IPS-NIHi11 (cell line): ENCODE measurements at places on chromosomes 11 and 22.
A peak's percentile ranks its signal among the peaks of the same experiment; 100 is the strongest.

- no peak for DNase-seq
Measured at GRCh38 chr11:57979532-57980079, 44.1 kb upstream of the OR9Q1 start.

GRCh38 chr22:48757985-48758561, 1069.6 kb downstream of the BRD1 start:
- DNase-seq = no peak

DNA sequence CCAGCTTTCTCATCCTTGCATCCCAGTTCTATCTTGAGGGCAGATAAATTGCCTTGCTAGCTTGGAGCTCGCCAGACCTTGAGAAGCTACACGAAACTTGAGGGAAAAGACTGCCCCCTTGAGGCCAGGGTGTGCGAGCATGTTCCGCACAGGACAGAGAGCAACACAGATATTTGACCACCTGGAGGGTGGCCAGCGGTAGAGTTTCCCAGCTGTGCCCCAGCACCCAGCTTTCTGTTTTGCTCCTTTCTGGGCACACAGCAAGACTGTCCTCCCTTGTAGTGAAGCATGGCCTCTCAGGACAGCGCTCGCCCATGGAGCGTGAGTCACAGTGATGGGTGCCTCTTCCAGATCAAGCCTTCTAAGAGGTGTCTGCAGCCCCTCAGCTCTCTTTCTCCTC, 23.5 kb downstream of the SPATA19 start:
- peak; percentile 88 for DNase-seq

DNA sequence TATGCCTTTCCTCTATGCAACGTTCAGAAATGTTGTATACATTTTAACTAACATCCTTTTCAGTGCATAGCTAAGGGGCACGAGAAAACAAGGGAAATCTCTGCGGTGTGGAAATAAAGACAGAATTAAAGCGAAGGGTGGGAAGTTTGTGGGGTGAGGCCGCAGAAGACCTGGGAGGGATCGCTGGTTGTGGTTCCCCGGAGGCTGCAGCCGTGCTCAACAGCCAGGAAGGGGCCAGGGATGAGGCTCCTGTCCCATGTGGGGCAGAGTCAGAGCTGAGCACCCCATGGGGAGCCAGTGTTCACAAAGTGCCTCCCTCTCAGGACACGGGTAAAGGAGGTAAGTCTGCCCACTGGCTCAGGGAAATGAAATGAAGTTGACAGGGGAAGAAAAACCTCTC, 67.5 kb downstream of the MYEOV start:
- DNase-seq = peak; percentile 3

- DNase-seq = no peak
Measured at GRCh38 chr22:27223317-27224177, 566.2 kb downstream of the MIAT start.

- DNase-seq = no peak
Measured at GRCh38 chr11:67279589-67280340, 9.3 kb upstream of the ANKRD13D start.

- DNase-seq = no peak
Measured at GRCh38 chr11:6650980-6651379, 4.6 kb downstream of the DCHS1 start.

- no peak for DNase-seq
Measured at GRCh38 chr11:11985016-11985715, 23.3 kb downstream of the DKK3 start.

DNA sequence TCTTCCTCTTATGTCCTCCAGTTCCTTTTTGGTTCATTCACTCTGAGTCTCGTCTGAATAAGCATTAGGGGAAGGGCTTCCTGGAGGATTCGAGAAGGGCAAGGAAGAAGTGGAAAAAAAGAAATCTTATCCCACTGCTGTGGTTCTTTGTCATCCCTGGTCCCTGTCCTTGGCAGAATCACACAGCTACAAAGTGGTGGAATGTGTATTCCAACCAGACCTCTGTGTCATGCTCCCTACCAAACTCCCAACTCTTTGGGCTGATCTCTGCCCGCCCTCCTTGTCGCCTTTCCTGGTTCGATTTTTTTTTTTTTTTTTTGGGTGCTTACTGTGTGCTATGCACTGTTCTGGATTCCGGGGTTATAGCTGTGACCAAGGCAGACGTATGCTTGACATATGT, 61.0 kb downstream of the TEAD1 start:
- DNase-seq = no peak

- DNase-seq = no peak
Measured at GRCh38 chr11:134347441-134347840, 15.7 kb downstream of the GLB1L2 start.

DNA sequence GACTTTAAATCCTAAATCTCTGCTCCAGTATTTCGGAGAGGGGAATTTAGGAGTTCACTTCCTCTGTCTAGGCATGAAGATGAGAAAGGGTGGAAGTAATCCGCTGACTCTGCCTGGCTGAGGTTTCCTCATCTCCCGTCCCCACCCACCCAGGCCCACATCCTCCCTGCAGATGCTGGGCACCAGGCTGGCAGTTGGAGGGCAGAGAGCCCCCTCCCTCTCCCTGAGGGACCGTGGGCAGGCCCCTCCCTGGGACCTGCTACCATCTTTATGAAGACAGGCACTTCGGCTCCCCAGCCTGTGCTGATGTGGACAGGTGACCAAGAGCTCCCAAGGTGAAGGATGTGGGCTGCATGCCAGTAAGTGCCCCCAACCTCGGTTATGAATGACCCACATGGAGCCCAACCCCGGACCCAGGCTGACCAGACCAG, 6.7 kb downstream of the CASTOR1 start:
- no peak for DNase-seq

DNA sequence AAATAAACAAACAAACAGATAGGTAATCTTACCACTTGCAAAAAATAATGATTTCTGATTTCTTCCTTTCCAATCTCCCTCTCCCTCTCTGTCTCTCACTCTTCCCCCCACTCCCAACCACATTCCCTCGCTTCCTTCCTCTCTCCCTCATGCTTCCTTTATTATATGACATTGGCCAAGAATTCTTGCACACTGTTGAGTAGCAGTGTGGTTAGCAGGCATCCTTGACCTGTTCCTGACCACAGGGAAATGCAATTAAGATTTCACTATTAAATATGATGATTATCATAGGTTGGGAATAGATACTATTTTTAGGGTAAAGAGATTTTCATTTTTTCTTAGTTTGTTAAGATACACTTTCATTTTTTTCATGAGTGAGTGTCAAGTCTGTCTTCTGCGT, 14.7 kb upstream of the PLAAT4 start:
- DNase-seq = no peak

GRCh38 chr11:94521684-94522083, 9.4 kb downstream of the C11orf97 start:
- peak; percentile 20 for DNase-seq

GRCh38 chr11:83493034-83493433, 206.9 kb upstream of the CCDC90B start:
- DNase-seq = no peak

GRCh38 chr11:35131886-35132285, 7.1 kb upstream of the CD44 start:
- no peak for DNase-seq

DNA sequence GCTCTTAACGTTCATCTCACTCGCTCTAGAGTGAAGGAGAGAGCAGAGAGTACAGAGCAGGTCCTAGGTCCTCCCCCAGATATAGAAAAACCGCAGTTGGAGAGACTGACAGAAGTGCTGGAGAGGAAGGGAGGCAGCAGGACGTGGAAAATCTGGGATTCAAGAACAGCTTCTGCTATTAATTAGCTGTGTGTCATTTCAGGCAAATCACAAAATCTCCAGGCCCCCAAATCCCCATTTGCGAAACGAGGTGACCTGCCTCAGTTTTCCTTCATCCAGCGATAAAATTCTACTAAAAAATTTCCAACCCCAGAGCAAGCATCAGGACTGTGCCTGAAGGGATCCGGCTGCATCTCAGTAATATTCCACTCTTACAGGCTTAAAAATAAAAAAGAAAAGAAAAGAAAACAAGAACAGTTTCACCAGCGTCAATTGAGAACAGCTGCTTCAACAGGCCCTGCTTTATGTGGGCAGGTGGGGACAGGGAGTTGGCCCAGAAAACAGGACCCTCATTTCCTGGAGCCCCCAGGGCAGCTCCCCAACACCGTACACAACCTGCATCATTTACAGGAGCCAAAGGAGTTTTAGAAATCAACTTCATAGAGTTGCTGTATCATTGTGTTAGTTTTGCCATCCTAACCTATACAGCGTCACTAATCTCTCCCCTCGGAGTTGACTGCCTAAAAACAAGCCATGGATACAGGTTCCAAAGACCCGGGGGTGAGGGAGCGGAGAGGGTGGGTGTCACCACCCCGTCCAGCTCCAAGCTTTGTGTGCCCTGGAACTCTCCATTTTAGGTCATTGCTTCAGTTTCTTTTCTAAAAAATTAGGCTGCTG, 2.3 kb upstream of the MALAT1 start:
- no peak for DNase-seq

DNA sequence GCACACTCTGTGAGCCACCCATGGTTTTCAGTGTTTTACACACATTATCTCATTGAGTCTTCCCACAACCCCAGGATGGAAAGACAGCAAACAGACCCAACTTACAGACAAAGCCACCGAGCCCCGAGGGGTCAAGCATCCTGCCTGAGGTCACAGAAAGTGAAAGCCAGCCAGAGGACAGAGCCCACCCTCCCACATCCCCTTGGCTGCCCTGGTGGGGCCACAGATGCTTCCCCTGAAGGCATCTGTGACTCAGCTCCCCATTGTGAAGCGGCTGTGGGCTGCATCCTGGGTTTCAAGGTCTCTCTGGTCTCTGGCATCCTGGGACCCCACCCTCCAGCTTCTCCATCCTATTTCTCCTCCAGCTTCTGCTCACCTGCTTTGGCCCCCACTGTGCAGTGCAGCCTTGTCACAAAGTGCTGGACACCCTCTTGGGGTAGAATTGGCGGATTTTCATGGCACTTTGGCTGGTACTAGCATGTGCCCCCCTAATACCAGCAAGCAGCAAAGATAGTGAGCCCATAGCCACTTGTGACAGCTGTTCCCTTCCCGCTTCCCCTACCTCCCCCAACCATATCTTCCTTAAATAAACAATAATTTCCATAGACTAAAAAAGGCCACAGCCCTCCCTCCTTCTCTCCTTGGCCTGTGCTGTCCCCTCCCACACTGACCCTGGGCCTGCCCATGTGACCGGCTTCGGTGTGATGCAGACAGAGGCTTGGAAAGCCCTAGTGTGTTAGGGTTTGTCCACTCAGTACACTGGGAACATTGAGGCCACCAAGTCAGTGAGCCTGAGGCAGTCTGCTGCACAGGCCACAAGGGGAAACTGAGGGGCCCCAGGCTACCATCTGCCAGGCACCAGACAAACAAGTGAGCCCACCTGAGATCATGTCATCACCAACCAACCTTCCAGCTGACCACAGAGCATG, 53.9 kb upstream of the SHISAL1 start:
- DNase-seq = no peak

DNA sequence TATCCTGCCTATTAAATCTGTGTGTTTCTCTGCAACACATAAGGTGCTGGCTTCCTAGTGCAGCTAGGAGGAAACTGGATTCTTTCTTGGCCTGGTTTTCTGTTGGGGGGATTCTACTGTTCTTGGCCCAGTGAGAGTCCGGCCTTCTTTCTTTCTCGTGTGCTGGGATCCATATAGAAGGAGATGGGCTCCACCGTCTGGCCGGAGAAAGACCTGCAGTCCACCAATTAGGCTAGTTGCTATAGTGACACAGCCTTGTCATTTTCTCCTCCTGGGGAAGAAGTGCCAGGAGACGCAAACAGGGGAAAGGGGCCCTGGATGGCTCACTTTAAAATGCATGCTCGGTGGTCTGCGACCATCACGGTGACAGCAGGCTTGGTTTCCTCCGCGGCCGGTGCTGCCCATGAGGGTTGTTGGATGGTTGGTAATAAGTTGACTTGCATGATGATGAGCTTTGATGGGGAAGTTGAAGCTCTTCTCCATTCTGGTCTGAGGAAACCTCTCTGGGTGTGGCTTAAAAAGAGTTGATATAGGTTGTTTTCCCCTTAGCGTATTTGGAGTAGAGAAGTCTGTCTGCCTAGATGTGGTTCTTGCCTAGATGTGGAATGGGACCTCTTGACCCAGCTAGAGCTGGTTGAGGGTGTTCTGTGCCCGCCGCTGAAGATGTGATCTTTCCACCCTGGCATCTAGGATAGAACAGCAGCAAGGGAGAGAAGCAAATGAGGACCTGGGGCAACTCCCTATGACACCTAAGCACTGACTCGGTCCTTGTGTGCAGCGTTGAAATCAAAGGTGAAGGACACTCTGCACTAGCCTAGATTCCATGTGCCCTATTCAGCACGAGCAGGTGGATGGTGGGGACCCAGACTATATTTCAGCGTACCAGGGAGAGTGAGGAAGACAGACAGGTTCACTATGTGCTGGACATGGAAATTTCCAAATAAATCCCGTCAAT, 1335.0 kb downstream of the BRD1 start:
- peak; percentile 77 for DNase-seq

DNA sequence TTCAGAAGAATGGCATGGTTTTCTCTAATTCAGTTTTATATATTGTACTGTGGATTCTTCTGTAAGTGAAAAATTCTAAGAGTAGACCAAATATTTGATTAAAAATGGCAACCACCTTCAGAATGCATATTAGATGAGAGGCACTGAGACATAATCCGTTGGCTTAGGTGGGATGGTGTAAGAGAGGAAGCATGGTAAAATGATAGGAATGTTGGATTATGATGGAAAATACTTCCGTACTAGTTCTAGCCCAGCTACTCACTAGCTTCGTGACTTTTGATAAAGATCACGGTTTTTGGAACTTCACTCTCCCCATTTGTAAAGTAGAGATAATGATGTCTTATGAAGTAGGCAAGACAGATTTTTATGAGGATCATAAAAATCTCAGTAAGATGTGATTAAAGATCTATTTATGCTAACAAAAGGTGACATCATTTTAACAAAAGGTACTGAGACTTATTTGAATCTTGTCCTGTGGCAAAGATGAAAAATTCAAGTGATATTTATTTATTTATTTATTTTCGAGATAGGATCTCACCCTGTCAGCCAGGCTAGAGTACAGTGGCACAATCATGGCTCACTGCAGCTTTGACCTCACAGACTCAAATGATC, 37.5 kb downstream of the UVRAG start:
- DNase-seq = no peak

DNA sequence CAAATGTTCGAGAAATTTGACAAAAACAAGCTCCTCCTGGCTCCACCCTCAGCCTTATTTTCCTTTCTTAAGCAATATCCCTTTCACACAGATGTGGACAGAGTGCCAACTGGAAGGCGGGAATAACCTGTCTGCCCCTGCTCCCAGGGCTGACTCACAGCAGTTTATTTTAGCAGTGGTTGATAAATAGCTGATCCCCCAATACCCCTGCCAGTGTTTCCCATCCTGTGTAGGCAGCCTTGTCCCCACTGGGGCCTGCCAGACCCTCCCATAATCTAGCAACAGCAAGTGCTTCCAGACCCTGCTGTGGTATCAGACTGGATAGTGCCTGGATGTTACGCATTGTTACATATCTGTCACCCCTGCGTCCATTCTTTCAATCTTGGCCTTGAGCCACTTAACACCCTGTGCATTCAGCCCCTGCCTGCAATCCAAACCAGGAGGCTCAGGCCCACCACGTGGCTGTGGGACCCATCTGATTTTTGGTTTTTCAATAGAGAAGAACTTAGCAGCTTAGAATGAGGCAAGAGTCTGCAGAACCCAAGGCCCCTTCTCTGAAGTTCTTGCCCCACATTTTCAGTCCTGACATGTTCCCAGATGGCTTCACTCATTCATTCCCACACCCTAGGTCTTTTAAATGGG, 53.7 kb downstream of the PARVA start:
- DNase-seq = peak; percentile 12
